ENCODE measurements at places on chromosomes 1 and 21.

DNA sequence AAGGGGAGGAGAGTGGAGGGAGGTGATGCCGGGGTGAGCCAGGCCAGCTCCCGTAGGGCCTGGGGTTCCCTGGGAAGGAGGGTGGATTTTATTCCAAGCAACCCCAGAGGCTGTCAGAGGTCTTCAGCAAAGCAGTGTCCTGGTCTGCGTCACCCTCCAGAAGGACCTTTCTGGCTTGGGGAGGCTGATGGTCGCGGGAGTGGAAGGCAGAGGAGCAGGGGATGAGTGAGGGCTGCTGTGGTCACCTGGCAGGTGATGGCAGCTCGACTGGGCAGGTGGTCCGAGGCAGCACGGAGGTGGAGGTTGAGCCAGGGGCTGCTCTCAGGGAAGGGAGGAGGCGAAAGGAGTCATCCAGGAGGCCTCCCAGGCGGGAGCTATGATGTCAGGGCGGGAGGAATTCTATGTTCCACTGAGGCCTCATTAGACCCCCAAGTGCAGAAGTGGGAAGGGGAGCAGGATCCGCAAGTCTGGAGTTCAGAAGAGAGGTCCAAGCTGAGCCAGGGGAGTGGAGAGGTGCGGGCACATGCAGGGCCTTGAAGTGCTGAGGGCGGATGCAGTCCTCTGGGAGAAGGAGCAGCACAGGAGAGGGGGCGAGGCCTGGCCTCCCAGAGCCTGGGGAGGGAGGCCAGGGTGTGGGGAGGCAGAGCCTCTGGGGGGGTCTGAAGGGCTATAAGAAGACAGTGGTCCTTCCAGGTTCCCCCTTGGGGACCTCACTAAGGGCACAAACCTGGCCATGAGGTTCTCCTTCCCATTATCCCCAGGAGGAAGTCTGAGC lies 33.3 kb downstream of the BMP8A start:
- no peak for DNase-seq

DNA sequence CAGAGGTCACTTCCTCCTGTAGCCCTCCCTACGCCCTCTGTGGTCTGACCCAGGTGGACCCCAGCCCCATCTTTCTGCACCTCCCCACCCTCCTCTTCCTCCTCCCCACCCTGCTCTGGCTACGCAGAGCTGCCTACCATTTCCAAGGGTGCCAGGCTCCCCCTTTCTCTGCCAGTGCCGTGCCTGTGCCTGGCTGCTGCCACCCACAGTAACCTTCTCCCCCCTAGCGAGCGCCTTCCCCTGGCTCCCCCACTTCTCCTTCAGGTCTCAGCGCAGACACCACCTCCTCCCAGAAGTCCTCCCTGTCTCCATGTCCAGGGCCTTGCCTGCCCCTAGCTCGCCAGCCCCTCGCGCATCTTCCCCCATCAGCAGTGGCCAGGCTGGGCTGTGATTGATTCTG lies 471.5 kb downstream of the PTPRU start:
- no peak for DNase-seq

DNA sequence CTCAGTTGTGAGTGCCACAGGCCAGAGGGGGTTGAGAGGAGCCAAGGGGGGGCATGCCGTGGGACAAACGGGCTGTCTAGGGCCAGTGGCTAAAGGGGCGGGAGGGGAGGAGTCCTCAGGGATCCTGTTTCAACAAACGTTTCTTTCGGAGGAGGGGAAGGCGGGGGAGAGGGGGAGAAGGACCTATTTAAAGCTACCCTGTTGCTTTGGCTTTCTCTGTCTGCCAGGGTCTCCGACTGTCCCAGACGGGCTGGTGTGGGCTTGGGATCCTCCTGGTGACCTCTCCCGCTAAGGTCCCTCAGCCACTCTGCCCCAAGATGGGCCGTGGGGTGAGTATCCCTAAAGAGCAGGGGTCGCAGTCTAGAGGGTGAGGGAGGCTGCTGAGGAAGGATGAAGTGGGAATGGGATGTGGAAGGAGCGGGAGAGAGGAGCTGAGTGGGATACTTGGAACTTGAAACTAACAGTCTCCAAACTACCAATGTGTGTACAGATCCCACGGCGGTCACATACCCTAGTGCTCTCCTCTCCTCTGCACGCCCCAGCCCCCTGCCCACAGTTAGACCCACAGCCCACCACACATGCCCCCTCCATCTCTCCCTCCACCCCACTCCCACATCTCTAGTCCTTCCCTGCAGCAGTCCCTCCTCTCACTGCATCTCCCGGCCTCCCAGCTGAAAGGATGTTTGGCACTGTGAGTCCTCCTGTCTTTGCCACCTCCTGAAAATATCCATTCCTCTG lies at the start of gene ATP1A2:
Gene ATP1A2 (plus strand): TSS at position 215 of the 738 bp plus-strand sequence. CDS start 103 bp downstream, at position 318.
- DNase-seq = no peak

- no peak for DNase-seq
Measured at GRCh38 chr1:156419854-156420204, 50.8 kb downstream of the RHBG start.

DNA sequence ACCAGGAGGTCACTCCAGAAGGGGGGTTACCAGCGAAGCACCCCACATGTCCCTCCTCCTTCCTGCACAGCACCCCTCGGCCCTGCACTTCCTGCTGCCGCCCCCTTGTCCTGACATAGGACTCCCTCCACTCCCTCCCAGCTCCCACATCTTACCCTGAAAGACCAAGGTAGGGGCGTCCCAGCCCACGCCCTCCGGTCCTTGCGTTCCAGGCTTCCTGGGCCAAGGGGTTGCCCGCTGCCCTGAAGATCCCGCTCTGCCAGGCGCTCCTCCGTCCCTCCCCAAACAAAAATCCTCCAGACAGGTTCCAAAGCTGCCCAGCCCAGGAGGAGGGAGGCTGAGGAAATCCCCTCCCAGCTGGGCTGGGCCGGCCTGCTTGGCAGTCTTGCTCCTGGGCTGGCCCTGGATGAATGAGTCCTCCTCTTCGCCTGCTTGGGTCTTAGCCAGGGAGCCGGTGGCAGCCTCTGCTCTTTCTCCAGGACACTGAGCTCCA lies at the start of gene RHBDL2:
Gene RHBDL2 (minus strand): TSS at position 304 of the 493 bp plus-strand sequence. CDS start 22,618 bp downstream, outside the sequence.
- no peak for DNase-seq

DNA sequence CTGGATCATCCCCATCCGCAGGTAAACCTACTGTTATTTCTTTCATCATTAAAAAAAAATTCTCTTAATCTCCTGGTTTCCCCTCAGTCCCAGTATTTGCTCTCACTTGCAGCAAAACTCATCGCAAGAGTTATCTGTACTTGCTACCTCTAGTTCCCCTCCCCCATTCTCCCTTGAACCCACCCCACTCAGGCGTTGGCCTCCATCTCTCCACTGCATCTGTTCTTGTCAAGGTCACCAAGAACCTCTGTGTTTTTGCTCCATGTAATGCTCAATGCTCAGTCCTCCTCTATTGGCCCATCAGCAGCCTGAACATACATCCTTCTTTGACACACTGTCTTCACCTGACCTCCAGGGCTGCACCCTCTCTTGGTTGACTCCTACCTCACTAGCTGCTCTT lies 4.6 kb downstream of the PKLR start:
- DNase-seq = no peak

- no peak for DNase-seq
Measured at GRCh38 chr1:207755846-207756693, 4.2 kb downstream of the CD46 start.

DNA sequence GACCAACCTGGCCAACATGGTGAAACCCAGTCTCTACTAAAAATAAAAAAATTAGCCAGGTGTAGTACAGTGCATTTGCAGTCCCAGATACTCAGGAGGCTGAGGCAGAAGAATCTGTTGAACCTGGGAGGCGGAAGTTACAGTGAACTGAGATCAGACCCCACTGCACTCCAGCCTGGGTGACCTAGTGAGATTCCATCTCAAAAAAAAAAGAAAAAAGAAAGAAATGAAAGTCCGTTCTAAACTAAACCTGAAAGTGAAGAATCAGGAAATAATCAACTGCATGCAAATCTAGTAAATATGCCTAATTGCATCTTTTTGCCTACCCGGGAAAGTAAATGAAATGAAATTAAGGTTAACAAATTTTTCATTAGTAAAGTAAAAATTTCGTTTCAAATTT lies 99.6 kb downstream of the ZZZ3 start:
- DNase-seq = no peak

GRCh38 chr21:14523234-14523633 lies 22.9 kb downstream of the SAMSN1 start:
- no peak for DNase-seq

GRCh38 chr1:117659550-117660270 lies 53.9 kb downstream of the TENT5C start:
- DNase-seq = no peak

- DNase-seq = no peak
Measured at GRCh38 chr1:245718123-245718522, 563.3 kb downstream of the KIF26B start.

DNA sequence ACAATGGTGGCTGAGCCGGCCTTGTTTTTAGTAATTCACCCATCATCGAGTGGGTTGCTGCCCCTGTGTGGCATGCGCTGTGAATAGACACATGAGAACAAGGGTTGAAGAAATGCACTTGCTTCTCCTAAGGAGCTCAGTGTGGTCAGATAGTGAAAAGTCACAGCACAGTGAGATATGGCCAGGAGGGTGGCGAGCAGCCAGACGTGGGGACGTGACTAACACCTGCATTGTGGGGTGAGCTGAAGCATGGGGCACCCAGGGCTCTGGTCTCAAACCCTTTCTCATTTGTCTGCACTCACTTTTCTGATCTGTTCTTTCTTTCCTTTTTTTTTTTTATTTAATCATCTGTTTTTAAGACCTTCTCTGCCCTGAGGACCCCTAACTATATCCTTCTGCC lies 13.5 kb downstream of the MTARC1 start:
- no peak for DNase-seq

DNA sequence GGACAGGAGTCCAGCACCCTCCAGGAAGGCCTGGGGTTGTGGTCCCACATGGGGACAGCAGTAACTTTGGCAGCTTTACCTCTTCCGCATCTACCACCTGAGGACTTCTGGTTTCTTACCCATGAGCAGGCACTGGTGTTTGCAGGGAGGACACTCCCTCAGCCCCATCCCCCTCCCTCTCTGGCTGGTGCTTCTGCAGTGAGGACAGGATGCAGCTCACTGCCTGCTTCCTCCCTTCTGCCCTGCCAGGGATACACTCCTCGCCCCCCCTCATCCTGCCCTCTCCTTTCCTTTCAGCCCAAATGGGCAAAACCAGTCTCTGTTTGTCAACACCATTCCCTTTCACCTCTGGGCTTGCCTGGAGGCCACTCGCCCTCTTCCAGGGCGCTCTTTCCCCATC lies 62.4 kb downstream of the KIRREL1 start:
- no peak for DNase-seq

DNA sequence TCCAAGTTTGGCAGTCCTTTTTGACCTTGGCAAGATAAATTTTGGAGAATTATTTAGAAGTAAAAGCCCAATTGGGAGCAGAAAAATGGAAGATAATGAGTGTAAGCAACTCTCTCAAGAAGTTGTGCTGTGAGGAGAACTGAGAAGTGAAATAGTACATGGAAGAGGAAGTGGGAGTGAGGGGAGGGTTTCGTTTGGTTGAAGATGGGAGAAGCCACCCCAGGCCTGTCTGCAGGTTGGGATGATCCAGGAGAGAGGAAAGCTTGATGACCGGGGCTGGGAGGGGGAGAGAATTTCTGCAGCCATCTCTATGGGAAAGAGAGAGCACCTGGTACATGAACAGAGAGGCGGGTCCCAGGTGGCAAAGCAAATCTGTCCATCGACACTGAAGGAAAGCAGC lies 8.6 kb upstream of the RCAN1 start:
- no peak for DNase-seq

DNA sequence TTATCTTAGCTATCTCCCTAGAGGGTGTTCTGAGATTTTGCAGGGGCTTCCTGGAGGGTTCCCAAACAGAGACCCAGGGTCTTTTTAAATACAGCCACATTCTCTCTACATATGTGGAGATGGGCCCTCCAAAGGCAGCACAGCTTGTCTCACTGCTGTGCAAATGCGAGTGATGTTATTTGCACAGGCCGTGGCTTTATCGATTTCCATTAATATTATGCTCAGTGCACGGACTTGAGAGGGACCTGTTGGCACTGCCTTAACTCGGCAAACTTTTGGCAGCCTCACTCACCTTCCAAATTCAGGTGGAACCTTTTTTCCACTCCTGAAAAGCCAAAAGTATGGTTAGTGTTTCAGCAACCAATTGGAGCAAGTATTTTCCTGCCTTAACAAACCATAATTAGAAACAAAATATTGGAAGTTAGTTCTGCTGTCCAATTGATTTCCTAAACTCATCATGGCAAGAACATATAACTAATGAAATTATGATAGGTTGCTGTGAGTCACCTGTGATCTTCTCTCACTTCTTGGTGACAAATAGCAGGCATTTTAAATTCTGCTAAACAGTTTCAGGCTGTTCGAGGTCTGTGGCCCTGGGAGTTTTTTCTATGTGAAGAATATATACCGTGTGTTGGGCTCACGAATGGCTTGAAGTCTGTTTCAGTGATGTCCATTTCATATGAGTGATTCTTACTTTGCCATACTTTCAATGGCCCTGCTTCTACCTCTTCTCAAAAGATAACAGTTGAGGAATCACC lies 10.9 kb downstream of the LHX9 start:
- no peak for DNase-seq

Data from glomerular endothelial cell (primary cell).